Left lung (tissue), 14 donors: ENCODE measurements at places on chromosomes 4 and X.

GRCh38 chr4:83213640-83214039 is 71.0 kb downstream of the COQ2 start:
- no peak for DNase-seq

- DNase-seq, result no peak
Observed at GRCh38 chr4:88010966-88011365, 3.5 kb downstream of the PKD2 start.

- no peak for DNase-seq
Observed at GRCh38 chr4:41668024-41668423, 80.5 kb downstream of the PHOX2B start.

GRCh38 chrX:129698150-129698549 is 40.6 kb upstream of the XPNPEP2 start:
- no peak for DNase-seq

DNA sequence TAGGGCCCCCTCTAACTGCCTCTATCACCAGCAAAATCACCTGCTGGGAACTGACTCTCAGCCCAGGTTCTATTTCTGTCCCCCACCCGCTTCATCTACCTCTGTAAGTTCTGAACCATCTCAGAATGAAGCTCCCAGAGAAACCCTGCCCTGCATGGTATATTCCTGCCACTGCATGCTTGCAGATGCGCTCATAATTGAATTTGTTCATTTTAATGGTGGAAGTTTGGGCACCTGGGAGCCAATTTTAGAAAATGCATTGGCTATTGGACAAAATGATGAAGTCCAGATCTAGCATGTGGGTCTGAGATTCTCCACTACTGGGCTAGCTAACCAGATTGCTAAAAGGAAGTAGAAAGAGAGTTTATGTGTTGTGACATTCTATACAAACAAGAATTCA is 28.6 kb upstream of the SLC10A4 start:
- no peak for DNase-seq

DNA sequence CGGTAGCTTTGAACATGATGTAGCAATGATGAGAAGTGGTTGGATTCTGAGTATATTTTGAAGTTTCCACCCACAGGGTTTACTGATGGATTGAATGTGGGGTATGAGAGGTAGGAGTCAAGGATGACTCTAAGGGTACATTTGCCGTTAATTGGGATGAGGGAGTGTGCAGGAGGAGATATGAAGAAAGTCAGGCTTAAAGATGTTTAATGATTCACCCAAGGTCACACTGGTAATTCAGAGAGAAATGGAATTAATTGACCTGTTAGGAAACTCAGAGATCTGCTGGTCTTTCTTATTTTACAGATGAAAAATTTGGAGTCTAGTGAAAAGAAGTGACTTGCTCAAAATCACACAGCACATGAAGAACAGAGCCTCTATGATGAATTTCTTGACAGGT is 390.7 kb downstream of the GBA3 start:
- DNase-seq, result no peak

GRCh38 chr4:99817309-99817890 is 773 bp downstream of the DAPP1 start:
- no peak for DNase-seq
